ENCODE measurements at places on chromosomes 1 and 21.

GRCh38 chr1:26213335-26213905, 20.6 kb upstream of the CEP85 start:
- DNase-seq, result no peak

- DNase-seq, result peak; percentile 86
Observed at GRCh38 chr21:16588433-16588860, 858.7 kb downstream of the USP25 start.

- peak; percentile 77 for DNase-seq
Observed at GRCh38 chr1:64199154-64199553, 4.3 kb upstream of the UBE2U start.

DNA sequence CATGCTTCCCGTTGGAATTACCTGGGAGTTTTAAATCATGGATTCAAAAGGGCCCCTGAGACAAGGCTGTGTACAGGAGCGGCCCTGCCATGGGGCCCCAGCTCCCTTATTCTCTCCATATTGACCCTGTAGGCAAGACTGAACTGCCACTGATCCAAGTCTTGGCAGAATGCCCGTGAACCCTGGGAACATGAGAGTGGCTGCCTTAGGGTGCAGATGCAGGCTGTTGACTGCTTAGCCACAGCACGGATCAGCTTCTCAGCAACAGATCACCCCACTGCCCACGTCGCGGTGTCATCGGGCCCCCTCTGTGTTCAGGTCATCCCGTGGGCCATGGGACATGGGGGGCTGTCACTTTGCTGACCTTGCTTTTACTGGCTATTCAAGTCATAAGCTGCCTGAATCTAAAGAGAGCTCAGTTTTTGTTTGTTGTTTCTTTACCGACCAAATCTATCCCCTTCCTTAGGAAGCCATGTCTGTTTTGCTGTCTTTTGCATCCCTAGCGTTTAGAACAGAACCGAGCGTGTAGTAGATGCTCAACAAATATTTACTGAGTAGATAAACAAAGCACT, 83.4 kb downstream of the MATN1 start:
- DNase-seq, result no peak

DNA sequence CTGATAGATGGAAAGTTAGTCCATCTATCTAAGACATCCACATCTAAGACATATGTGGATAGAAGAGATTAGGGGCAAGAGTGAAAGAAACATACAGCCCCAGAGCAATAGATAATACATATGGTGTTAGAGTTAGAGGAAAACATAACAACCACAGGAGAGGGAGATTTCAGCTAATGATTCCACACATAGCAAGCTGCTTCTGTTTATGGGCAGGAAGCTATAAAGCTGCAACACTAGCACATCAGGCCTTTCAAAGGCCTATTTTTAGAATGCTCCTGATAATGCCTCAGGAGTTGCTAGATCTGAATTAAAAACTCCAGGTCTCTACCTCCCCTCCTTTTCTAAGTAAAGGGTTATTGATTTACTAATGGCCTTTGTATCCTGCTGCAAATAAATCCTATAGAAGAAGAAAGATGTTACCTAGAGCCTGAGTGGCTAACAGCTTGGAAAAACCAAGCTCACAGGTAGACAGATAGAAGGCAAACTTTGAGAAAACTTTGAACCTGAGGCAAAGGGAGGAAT, 36.1 kb downstream of the BRINP2 start:
- DNase-seq, result no peak

DNA sequence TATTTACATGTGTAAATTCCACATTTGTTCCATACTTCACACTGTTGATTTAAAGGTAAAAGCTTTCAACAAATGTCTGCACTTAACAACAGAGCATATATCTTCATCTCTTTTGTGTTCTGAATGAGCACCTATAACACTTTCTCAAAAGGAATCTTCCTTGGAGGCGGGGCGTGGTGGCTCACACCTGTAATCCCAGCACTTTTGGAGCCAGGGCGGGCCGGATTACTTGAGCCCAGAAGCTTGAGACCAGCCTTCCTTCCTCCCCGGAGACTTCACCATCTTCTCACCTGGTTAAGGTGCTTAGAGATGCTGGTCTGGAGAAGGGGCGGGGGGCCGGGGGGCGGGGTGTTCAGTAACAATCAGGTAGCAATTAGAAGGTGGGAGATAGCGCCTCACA, 16.5 kb downstream of the RYR2 start:
- no peak for DNase-seq

DNA sequence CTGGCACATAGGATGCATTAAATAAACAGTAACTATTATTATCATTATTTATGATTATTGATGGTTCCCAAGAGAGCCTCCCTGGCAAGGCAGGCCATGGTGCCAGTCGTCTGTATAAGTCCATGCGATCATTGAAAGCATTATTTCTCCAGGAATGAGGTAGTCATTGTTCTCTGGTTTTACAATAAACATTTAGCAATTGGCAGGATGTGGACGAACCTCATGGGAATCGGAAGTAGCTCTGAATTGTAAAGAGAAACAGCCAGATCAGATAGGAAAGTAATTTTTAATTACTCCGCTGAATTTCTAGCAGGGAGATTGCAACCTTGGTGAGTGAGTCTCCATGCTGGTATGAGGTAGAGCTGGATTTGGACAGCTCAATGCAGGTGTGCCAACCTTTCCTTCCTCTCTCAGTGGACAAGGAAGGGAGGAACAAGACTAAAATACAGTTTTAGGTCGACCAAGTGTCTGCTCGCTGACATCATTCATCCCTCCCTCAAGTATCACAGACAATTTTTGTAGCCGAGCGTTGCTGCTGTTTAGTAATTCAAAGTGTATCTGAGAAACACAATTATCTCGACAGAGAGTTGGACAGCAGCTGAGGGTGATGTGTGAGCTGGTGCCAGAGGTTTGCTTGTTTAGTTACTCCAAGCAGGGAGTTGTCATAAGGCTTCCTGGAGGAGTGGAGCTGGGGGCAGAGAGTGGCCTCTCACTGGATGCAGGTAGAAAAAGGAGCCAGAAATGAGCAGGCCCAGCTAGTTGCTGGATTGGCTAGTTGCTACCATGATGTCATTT, 250.8 kb downstream of the KCNJ6 start:
- DNase-seq, result no peak

DNA sequence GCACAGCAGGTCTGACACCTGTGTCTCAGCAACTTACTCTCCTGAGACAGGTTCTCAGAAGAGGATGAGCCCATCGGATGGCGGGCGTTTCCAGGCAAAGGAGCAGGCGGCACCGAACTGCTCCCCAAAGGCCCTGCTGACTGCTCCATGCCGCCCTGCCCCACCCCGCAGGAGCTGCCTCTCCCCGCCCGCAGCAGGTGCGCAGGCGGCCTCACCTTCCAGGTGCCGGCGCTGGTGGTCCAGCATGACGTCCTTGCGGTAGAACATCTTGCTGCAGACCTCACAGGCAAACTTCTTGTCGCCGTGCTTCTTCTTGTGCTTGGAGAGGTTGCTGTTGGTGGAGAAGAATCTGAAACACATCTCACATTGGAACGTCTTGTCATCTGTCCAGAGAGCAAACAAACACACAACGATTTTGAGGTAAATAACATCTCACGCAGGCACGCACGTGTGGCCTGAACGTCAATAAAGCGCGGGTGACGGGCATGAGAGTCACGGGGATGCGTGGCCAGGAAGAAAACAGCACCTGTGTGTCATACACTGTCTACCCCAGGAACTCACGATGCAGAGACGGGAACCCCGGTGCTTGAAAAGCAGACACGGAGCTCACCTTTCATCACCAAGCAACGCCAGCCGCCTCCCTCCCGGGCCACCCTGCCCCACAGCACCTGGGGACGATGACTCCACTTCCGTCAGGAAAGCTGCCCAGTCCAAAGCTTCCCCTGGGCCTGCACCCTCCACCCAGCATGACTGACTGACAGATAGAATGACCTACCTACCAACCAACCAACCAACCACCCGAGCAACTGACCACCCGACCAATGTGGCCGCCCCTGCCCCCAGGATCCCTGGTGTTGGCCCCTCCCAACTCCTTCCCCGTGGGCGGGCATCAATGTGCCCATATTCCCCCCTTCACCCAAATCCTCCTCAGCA, 50.9 kb downstream of the PRDM15 start:
- peak; percentile 72 for DNase-seq

- no peak for DNase-seq
Observed at GRCh38 chr1:99347041-99347684, 82.9 kb downstream of the PLPPR4 start.

DNA sequence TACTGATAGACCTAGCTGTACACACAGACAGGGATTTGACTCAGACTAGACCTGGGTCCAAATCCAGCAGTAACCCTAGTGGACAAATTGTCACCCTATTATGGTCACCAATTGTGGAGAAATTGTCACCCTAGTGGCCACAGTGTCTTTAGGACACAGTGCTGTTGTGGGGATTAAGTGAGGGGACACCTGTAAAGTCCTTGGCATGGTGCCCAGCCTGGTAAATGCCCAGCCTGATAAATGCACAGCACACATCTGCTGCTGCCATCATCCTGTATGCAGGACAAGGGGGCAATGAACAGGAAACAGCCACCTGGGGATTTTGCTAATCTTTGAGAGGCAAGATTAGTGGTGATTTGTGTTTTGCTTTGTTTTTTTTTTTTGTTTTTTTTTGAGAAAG, 2.3 kb downstream of the TMEM61 start:
- peak; percentile 69 for DNase-seq

DNA sequence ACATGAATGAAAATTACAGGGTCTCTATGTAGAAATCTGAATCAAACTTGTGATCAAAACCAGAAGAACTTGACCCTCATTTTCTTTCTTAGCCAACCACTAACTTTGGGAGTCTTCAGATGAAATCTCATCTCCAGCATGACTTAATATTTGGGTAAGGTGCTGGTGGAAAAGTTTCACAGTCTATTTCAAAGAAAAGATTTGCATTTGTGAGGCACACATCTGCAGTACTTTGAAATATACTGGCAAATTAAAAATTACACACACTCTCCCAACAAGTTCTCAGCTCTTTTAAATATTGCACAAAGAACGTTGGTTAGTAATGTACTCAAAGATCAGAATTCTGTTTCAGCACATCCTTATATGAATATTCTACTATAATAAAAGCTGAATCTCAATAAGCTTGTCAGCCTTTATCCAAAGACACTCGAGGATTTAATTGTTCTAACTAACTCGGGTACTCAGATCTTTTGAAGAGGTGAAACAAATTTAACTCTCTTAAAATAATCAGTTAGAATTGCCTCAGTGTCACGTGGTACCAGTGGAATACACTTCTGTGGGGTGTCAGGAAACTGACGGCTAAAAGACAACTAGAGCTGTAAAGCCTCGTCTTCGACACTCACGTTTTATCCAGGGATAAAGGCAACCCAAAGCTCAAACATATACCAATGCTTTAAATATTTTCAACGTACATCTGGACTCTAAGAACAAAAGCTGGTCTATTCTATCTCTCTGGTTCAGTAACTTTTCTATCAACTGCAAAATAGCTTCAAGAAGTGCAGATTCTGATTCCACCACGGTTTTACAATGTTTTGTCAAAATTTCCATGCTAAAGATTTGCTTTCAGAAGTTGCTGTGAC, 19.0 kb downstream of the SAMSN1 start:
- no peak for DNase-seq

DNA sequence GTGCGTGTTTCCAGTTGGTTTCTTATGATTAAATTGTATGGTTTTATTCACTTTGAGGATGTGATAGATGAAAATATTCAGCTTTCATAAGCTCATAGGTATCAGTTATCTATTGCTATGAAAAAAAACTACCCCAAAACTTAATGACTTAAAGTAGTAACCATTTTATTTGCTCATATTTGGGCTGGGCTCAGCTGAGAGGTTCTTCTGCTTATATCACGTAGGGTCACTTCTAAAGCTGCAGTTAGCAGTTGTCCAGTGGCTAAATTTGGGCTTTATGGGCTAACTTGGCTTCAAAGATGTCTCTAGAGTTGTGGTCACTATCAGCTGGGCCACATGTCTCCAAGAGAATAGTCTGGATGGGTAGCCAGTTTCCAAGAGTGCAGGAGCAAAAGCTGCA, 206.4 kb upstream of the LYPLAL1 start:
- DNase-seq, result no peak

GRCh38 chr1:53001128-53001527, 60.9 kb upstream of the PODN start:
- no peak for DNase-seq

DNA sequence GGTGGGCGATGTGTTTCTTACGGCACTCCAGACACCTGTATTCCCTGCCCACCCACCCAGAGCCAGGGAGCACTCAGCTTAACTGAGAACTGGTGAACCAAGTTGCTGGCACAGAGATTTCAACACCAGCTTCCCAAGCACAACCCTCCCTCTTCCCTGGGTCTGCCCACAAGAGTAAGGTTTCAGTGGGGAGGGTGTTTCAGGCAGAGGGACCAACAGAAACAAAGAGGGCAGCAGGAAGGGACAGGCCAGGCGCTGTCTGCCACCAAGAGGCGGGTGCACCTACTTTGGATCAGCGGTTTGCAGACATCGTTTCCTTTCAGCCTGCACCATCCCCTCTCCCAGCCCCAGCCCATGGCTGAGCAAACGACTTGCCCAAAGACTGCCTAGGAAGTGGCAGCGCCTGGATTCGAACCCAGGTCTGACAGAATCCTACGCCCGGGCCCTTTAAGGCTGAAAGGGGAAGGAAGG, 21.9 kb upstream of the ALDH4A1 start:
- peak; percentile 83 for DNase-seq

DNA sequence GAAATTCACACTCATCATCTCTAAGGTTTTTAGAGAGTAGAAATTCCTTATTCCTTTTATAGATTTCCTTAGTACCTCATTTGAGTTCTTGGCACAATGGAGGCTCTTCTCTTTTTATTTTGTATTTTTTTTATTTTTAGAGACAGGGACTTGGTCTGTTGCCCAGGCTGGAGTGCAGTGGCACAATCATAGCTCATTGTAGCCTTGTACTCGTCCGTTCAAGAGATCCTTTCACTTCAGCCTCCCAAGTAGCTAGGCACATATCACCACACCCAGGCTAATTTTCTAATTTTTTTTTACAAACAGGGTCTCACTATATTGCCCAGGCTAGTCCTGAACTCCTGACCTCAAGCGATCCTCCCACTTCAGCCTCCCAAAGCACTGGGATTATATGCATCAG, 29.6 kb downstream of the RGL1 start:
- no peak for DNase-seq

DNA sequence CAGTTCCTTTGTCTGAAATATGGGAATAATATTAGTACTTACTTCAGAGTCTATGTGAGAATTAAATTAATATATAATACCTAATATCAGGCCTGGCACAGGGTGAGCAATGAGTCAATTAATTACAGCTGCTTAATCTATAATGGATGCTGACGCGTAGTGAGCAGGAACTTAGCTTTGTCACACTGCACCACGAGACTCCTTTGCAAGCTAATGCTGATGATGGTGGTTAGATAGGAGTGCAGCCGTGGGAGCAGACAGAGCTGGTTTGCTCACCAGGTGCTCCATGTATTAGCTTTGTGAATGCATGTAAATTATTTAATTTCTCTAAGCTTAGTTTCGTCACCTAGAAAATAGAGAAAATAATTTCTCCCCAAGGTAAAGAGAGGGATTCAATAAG, 35.1 kb downstream of the KCNJ15 start:
- no peak for DNase-seq

DNA sequence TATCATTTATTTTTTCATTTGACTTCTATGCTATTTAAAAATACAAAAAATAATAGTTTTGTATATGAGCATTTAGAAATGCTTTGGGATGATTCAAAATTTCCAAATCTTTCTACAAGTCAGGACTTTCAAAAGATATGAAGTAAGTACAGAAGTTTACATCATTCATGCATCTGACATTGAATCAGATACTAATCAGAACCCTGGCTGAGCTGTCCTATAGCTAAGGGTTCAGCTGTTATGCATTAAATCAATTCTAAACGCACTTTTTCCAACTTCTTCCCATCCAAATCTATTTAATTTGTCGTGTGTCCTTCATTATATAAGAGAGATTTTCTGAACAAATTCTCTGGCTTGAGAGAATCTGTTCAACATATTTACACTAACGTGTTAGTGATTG, 779.4 kb downstream of the LTN1 start:
- no peak for DNase-seq

Data from osteoblast (primary cell).